ENCODE measurements at places on chromosomes 1 and 21.

DNA sequence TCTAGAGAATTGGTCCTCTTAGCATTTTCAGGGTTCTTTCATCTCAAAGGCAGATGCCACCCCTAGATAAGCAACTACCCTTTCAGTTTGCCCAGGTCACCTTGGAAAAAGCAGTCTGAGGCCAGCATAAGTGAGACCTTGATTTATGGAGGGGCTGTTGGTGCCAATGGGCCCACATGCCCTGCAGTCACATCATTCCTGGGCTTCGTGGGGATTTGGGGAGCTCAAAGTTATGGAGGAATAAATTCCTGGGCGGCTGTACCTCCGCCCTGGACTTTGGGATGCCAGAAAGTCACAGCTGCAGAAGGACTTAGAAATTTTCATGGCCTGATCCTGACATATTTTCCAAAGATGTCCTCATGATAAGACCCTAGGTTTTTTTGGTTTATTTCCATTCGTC is 2.7 kb upstream of the SDHB start:
- no peak for DNase-seq

- no peak for DNase-seq
Measured at GRCh38 chr1:7702365-7702764, 68.7 kb upstream of the VAMP3 start.

DNA sequence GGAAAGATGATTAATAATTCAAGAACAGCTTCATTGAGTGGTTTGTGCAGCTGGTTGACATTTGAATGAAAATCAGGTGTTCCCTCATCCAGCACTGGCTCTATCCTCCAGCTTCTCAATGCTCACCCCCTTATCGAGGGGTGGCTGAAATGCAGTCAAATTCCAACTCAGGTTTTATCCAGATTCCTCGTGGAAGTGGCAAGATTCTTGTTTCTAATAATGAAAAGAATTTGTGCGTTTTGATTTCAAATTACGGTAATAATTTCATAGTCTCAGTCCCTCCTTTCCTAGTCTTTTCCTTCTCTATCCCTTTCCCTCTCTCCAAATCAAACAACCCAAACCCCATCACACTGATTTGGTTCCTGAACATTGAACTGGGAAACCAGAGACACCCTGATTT is 3.1 kb downstream of the CNIH3 start:
- no peak for DNase-seq

GRCh38 chr1:35656148-35656862 is 15.0 kb upstream of the PSMB2 start:
- no peak for DNase-seq

DNA sequence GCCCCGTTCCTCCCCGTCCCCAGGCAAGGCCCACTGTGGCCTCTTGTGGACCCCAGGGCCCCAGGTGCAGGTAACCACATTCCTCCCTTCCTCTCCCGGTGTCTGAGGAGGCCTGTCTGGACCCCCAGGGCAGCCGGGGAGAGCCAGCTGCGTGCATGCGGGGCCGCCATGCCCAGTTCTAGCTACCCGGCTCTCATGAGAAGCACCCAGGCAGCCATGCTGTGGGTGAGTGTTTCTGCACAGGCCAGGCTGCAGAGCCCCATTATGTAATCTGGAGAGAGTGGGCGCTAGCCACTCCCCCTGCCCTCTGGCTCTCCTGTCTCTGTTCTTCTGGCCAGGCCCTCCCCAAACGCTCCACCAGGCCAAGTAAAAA is 18.4 kb upstream of the PLEKHG5 start:
- no peak for DNase-seq

- DNase-seq: no peak
Measured at GRCh38 chr1:228992907-228993535, 257.7 kb downstream of the RHOU start.

DNA sequence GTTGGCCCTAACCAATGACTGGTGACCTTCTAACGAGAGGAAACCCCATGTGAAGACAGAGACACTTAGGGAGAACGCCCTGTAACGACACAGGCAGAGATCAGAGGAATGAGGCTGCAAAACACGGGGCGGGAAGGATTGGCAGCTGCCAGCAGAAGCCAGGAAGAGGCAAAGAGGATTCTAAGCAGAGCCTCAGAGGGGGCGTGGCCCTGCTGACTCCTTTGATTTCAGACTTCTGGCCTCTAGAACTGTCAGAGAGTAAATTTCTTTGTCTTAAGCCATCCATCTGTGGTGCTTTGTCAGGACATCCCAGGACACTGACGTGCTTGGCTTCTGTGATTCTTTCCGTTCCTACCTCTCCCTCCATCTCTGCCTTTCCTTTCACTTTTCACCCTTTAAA is 79.3 kb downstream of the SH3BGR start:
- DNase-seq: no peak

DNA sequence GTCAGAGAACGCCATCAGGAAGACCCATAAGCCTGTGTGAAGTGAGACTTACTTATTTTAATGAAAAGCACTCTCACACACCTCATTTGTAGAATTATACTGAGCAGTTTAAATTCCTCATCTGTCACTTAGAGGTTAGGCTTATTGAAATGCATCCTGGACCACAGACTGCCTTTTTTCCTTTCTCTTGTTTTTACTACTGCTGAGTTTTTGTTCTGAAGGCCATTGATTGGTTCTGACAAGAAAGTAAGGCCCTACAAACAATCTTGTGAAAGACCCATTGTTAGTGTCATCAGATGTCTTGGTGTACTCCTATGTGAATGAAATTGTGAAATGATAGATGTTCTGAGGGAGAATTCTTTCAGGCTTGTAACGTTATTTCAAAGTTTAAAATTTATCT is 1343.3 kb upstream of the ADGRL2 start:
- DNase-seq: no peak

- DNase-seq: no peak
Measured at GRCh38 chr1:203860396-203861025, 888 bp upstream of the SNRPE start.

- DNase-seq: no peak
Measured at GRCh38 chr1:29388170-29388569, 151.8 kb downstream of the PTPRU start.

Data from GM18507 (cell line).